ENCODE measurements at places on chromosomes 1 and 21.

DNA sequence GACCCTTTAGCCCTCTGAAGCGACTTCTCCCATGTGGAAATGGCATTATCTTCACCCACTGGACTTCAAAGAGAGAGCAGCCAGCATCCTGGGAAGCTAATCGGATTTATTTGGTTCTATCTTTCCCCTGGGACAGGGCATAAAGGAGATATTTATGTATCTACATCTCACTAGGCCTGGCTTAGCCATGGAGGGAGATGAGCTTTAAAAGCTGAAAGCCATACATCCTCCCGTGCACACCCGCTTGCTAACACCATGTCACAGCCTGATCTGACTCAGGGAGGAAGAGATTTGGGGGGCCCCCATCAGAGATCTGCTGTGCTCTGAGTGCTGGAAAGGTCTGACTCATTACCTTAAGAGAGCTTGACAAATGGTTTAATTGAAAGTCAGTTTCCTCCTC, 155.9 kb downstream of the PLXNA2 start:
- no peak for DNase-seq

GRCh38 chr1:18569251-18569650, 61.4 kb upstream of the PAX7 start:
- DNase-seq, result no peak

DNA sequence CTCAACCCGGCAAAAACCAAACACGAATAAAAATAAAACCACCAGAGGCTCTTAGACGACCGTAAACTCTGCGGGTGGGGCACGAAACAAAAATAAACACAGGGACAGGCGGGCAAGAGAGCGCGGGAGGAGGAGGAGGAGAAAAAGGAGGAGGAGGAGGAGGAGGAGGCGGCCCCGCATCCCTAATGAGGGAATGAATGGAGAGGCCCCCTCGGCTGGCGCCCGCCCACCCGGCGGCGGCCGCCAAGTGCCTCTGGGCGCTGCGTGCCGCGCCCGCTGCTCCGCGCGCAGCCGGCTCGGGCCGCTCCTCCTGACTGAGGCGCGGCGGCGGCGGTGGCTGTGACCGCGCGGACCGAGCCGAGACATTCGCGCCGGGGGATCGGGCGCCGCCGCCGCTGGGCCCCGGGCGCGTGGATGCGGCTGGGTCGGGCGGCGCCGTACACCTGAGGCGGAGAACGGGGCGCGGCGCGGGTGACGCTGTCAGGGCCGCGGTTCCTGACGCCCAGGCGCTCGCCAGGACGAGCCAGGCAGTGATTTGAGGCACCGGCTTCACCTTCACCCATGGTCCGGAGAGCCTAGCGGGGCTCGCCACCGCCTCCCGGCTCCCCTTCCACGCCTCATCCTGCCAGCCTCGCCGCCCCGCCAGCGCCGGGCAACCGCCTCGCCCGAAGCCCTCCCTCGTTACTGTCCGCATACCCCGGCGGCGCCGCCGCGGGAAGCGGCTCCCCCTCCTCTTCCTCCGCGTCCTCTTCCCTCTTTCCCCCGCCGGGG, at the start of gene MARK1:
MARK1 (plus strand) TSS at position 229 of the 771 bp plus-strand sequence. CDS start 687 bp downstream, outside the sequence.
- peak; percentile 85 for DNase-seq

DNA sequence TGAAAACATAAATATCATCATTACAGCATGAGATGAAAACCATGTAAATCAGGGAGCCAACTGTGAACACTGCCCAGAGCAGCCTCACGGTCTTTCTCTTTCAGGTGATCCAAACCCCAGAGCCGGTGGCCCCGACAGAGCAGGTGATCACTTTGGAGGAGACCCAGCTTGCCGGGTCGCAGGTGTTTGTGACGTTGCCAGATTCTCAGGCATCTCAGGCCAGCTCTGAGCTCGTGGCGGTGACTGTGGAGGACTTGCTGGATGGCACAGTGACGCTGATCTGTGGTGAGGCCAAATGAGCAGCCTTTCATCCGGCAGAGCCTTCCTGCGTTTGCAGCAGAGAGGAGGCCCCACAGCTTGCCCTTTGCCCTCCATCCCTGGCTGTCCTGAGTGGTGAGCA, 37.2 kb upstream of the EPHA8 start:
- DNase-seq, result no peak

DNA sequence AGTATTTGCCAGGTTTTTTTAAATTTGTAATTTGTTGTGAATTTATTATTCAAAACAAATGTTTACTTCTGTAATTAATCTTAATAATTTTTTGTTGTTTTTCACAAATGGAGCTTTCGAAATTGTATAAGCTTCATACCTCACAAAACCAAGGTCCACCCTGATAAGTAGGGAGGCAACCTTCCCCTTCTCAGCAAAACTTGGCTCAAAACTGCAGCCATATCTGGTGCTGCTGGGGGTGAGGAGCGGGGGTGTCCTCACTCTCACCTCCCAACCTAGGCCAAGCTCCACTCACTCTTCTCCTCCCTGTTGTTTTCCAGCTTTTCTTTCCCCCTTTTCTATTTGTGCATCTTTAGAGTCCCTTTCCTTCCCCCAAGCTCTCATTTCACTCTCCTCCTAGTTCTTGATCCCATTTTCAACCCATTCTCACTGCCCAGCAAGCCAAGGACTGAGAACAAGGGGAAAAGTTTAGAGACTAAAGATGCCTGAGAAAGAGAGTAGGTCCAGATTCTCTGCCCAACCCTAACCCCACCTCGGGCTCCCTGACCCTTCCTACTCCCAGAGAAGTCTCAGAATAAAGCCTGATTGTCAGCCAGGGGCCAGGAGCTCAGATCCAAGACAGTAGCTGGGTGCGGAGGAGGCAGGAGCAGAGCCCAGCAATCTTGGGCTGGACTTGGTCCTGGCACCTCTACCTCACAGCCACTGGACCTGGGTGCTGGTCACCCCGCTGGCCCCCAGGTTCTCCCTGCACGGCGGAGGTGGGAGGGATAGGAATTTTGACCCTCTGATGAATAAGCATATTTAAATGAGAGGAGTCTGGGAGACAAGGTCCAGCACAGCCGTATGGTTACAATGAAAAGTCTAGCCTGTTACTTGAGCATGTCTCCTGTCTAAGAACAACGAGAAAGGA, 8.3 kb upstream of the CFAP45 start:
- peak; percentile 11 for DNase-seq

DNA sequence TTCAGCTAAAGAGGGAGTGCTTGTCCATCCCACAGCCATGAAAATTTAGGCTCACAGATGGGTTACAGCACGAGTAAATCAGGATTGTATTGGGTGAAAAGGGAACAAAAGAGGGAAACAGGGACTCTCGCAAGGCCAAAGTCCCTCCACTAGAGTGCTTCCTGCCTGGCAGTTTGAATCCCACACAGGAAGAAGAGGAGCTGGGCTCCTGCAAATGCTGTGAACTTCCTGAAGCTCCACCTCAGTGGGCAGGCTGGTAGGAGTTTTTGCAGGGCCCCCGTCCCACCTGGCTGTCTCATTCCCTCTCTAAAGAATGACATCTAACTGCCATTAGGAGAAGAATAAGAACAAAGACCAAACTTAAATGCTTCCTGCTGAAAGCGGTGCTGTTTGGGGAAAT, 712.0 kb upstream of the PRMT6 start:
- DNase-seq, result no peak

- no peak for DNase-seq
Observed at GRCh38 chr1:244782056-244782455, 53.4 kb upstream of the COX20 start.

DNA sequence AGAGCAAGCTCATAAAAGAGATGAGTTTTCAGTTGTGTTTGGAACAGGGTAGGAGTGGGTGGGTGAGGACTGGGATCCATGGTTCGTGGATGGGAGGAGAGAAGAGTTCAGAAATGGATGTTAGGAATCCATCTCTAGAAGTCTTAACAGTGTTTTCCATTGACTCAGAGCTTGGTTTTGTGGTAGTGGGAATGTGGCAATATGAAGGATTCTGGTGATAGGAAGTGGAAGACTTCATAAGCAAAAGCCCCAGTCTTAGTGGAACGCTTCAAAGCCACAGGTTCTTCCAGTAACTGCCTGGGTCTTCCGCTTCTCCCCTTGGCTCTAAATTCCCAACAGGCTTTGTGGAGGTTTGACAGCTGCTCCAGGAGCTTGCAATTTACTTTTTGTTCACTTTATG, 167.9 kb downstream of the KCNJ6 start:
- DNase-seq, result no peak

DNA sequence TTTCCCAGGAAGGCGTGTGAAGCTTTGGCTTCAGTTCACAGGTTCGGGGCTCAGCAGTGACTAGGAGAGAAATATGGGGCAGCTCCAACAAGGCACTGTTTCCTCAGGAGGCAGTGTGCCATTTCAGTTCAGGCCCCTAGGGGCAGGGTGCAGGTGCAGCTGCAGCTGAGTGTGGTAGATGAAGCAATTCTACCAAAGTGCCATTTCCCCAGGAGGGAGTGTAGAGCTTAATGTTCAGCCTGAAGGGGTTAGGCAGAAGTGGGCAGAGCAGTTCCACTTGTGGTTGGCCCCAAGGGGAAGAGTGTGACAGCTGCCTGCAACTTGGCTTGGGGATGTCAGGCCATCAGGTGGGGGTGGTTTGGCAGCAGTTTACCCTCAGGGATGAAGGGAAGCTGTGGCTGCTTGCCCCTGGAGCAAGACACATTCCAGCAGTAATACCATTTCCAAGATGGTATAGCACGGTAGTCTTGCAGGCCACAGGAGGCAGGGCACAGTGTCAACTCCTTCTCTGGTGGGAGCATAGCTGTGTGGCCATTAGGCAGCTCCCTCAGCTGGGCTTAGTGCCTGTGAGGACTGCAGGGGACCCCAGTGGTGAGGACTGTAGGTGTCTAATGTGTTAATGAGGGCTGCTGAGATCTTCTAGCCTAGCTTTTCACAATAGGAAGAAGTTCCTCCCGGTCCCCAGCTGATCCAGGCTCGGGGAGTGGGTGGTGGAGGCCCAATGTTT, 34.7 kb downstream of the RGSL1 start:
- no peak for DNase-seq

DNA sequence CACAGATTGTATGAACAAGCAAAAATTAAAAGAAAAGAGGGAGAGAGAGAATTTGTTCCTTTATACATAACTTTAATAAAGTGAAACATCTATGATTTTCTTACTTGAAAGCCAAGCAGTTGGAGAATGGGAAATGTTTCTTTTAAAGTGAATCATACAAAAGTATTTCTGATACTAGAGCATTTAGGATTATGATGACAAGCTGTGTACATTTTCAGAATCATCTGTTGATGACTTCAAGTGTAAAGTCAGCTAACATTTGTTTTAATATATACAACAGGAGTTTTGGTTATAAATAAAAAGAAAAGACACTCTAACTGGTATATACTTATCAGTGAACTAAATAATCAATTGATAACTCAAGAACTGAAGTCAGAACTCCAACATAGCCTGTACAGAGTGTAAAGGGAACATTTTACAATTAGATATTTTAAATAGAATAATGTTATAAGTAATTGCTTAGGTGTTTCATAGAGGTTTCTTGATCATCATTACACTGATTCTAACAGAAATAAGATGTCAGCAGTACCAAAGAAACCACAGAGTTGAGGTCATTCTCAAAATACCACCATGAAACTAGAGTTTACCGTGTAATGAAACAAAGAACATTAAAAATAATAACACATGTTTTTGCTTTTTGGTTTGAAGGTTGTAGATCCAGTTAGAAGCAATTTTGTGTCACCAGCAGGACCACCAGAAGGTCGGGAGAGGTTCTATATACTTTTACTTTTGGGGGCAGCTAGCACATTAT, 103.4 kb downstream of the COL24A1 start:
- no peak for DNase-seq

GRCh38 chr1:152185544-152186391, 26.7 kb upstream of the RPTN start:
- no peak for DNase-seq

DNA sequence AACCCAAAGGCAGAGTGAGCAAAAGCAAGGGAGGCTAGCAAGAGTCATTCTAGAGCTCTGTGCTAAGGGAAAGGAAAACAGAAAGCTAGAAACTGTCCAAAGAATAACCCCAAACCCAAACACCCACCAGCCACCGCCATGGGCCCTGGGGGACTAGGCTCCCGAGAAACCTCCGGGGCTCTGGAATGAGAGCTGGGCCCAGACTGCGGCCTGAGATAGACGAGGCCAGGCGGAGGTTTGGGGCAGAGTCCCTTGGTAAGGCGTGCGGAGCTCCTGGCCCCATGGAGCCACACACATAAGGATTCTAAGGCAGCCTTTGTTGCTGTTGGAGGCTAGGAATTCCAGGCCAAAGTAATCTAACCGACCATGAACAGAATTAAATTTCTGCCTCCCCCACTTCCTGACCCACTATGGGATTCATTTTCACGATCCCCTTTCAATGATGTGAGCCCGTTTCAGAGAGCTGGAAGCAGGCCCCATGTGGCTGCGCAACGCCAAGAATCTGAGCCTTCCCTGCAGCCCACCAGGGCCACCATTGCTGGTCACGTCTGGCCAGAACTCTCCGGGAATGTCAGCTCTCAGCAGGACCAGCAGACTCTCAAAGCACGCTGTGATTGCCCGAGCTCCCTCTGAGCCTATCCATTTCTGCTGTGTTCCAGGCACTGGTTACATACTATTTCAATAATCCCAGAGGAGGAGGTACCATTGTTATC, 145.0 kb downstream of the TRABD2B start:
- DNase-seq, result no peak

DNA sequence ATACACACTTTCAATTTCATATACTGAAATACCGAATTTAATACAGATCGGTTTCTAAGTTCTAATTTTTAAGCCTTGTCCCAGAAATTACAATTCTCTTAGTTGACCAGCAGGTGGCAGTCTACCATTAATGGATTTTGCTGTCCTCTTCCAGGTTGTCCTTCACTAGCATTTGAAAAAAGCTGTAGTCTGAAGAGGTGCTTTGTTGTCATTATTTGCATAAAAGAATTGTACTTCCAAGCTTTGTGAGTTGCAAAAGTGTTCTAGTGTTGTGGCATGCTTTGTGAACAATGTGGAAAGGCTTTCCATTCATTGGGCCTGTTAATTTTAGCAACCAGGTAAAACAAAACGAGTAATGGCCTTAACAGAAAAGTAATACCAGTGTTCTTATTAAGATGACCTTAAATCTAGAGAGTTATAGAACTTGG, 193.6 kb downstream of the RPS6KC1 start:
- DNase-seq, result no peak

- no peak for DNase-seq
Observed at GRCh38 chr1:175206687-175207086, 14.1 kb upstream of the KIAA0040 start.

DNA sequence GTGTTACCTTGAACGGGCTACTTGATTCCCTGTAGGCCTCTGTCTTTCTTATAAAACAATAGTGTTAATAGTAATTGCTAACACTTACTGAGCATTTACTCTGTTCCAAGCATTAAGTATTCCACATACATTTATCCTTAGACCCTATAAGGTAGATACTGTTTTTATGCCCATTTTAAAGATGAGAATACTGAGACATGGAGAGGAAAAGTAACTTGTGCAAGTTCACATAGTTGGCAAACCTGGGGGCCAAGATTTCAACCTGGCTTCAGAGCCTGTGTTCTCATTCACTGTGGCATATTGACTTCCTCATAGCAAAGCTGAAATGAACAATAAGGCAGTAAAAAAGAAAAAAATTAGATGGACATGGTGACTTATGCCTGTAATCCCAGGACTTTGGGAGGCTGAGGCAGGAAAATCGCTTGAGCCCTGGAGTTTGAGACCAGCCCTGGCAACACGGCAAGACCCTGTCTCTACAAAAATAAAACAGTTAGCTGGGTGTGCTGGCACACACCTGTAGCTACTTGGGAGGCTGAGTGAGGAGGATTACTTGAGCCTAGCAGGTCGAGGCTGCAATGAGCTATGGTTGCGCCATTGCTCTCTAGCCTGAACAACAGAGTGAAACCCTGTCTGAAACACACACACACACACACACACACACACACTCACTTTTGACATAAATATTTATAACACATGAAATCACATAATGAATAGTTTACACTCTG, 19.6 kb upstream of the HMGN2 start:
- no peak for DNase-seq

- no peak for DNase-seq
Observed at GRCh38 chr1:23742670-23743286, 493 bp upstream of the ELOA start.

- no peak for DNase-seq
Observed at GRCh38 chr1:112251766-112252506, 144.1 kb upstream of the CTTNBP2NL start.

Measured in left hindlimb (tissue), 1 donor.